Peyer's patch (tissue), 4 donors: ENCODE measurements at places on chromosomes 6 and 20. TPM values are rescaled to one million over a fixed set of nuclear protein-coding genes. Genes with fewer than 3 reads are reported as not detected.
A peak's percentile ranks its signal among the peaks of the same experiment; 100 is the strongest.

- no peaks in the 10 kb centered on the region for H3K4me1 ChIP-seq
- H3K27ac ChIP-seq: no peak overlapping the region
- H3K27me3 ChIP-seq: no peaks in the 10 kb centered on the region
- no peak overlapping the region for H3K4me3 ChIP-seq
- DNase-seq: no peak
- H3K36me3 ChIP-seq: no peaks in the 10 kb centered on the region
These were observed 84.7 kb downstream of the SASH1 start for GRCh38 chr6:148427333-148427732.

DNA sequence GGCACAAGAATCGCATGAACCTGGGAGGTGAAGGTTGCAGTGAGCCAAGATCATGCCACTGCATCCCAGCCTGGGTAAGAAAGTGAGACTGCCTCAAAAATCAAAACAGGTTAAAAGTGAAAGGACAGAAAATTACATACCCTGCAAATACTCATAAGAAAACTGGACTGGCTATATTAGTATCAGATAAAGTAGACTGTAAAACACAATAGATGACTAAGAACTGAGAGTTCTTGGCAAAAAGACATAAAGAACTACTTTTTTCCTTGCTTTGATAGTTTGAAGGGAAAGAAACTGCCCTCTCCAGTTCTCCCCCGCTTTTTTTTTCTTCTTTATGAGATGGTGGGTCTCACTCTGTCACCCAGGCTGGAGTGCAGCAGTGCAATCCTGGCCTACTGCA lies 17.0 kb downstream of the SNX3 start:
- H3K4me3 ChIP-seq: no peak overlapping the region
- no peaks in the 10 kb centered on the region for H3K4me1 ChIP-seq
- no peaks in the 10 kb centered on the region for H3K27me3 ChIP-seq
- no peak for DNase-seq
- H3K27ac ChIP-seq: no peak overlapping the region

Gene ESF1
- total RNA-seq: 26.4 TPM

GRCh38 chr6:158819213-158819976 lies at the start of gene EZR:
TSS of gene EZR (minus strand) at chr6:158819368. CDS start at chr6:158818093, 1,275 bp downstream.
- no peaks in the 10 kb centered on the region for H3K4me1 ChIP-seq
- peaks cover 10% of the 10 kb centered on the region for H3K36me3 ChIP-seq
- peak within 1 kb of the TSS; percentile 87 for H3K4me3 ChIP-seq
- peak within 1 kb of the TSS; percentile 99 for H3K27ac ChIP-seq
- peak; percentile 89 for DNase-seq
- no peaks in the 10 kb centered on the region for H3K27me3 ChIP-seq

GRCh38 chr6:71287038-71287437 lies 1.6 kb upstream of the OGFRL1 start:
- H3K4me3 ChIP-seq: no peak overlapping the region
- DNase-seq: no peak
- H3K27ac ChIP-seq: peak overlapping the region; percentile 92
- H3K4me1 ChIP-seq: peaks cover 3% of the 10 kb centered on the region

DNA sequence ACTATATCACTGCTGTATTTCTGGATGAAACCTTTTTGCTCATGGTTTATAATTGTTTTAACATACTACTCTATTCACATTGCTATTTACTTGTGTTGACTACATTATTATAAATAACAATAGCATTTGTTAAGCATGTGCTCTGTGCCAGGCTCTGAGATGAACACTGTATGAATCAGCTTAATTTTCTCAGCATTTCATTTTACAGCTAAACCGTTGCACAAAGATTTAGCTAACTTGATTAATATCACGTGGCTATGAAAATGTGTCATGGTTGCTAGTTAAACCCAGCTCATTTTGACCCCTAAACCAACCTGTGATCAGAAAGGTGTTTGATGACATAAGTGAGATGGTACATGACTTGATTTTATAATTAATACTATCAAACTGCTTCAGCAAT lies 77.5 kb downstream of the NCOA7 start:
- H3K4me1 ChIP-seq: no peaks in the 10 kb centered on the region
- DNase-seq: no peak
- H3K36me3 ChIP-seq: no peaks in the 10 kb centered on the region
- no peak overlapping the region for H3K27ac ChIP-seq
- H3K4me3 ChIP-seq: no peak overlapping the region

- H3K4me1 ChIP-seq: no peaks in the 10 kb centered on the region
- H3K36me3 ChIP-seq: no peaks in the 10 kb centered on the region
- no peak overlapping the region for H3K4me3 ChIP-seq
- no peak overlapping the region for H3K27ac ChIP-seq
These were observed 391.8 kb upstream of the MMS22L start for GRCh38 chr6:97674802-97675201.
